ENCODE measurements at places on chromosomes 7 and 10. TPM values are rescaled to one million over a fixed set of nuclear protein-coding genes. Genes with fewer than 3 reads are reported as not detected.
A peak's percentile ranks its signal among the peaks of the same experiment; 100 is the strongest.

DNA sequence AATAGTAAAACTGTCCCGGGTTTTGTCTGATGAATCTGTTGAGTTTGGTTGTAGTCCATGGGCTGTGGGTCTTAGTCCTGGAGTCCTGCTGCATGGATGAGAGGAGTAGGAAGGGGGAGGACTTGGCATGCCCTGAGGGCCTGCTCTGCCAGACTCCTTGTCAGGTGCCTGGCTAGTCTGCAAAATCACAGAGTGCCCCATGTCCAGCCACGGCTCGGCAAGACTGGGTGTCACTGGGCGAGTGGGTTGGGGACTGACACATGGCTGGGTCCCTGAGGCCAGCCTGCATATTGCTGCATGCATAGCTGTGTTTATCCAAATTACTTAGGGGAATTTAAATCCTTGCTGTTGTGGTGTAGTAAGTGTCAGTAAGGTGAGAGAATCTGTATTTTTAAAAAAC, 9.7 kb downstream of the MINDY4 start:
- no peak overlapping the region for H3K27ac ChIP-seq
- no peaks in the 10 kb centered on the region for H3K4me1 ChIP-seq
- no peak overlapping the region for H3K4me3 ChIP-seq
- DNase-seq, result no peak

DNA sequence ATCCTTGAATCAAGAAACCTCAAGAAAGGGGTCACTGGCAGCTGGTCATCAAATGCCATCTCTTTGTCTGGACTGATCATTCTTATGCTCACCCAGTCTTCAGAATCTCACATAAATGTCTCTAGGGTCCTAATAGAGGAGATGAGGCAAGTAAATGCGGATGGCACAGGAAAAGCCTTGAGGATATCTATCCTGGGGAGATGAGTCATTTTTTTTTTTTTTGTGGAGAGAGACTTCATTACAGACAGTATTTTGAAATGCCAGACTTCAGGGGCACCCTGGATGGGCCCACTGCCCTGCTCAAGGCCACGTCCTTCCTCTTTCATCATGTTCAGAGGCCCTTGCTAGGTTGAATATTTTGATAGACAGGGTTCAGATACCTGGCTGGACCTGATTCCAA, 19.5 kb upstream of the PLPP4 start:
- H3K27ac ChIP-seq, result no peak overlapping the region
- H3K4me1 ChIP-seq, result no peaks in the 10 kb centered on the region
- H3K36me3 ChIP-seq, result no peaks in the 10 kb centered on the region

- no peak overlapping the region for H3K4me3 ChIP-seq
- H3K27me3 ChIP-seq, result peaks cover 6% of the 10 kb centered on the region
- no peak overlapping the region for H3K27ac ChIP-seq
Measured at GRCh38 chr10:22803261-22803885, 89.0 kb upstream of the PIP4K2A start.

SEMA4G gene
- total RNA-seq, result 1.1 TPM

DNA sequence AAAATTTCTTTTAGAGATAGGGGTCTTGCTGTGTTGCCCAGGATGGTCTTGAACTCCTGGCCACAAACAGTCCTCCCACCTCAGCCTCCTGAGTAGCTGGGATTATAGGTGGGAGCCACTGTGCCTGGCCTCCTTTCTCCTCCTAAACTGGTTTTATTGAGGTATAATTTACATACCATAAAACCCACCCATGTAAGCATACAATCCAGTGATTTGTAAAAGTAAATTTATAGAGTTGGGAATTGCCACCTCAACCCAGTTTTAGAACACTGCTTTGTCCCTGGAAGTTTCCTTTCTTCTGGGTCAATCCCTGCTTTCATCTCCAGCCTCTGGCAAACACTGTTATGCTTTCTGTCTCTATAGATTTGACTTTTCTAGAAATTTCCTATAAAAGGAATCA, 49.0 kb downstream of the CNNM2 start:
- H3K27me3 ChIP-seq, result no peaks in the 10 kb centered on the region
- H3K36me3 ChIP-seq, result no peaks in the 10 kb centered on the region
- H3K4me3 ChIP-seq, result no peak overlapping the region
- no peak overlapping the region for H3K27ac ChIP-seq
- DNase-seq, result no peak

TMEM236 gene
- 0.10 TPM for total RNA-seq

GPNMB gene
- not detected for total RNA-seq

FANK1 gene
- total RNA-seq, result 31.3 TPM

CTNNA3 gene
- total RNA-seq, result not detected

DNA sequence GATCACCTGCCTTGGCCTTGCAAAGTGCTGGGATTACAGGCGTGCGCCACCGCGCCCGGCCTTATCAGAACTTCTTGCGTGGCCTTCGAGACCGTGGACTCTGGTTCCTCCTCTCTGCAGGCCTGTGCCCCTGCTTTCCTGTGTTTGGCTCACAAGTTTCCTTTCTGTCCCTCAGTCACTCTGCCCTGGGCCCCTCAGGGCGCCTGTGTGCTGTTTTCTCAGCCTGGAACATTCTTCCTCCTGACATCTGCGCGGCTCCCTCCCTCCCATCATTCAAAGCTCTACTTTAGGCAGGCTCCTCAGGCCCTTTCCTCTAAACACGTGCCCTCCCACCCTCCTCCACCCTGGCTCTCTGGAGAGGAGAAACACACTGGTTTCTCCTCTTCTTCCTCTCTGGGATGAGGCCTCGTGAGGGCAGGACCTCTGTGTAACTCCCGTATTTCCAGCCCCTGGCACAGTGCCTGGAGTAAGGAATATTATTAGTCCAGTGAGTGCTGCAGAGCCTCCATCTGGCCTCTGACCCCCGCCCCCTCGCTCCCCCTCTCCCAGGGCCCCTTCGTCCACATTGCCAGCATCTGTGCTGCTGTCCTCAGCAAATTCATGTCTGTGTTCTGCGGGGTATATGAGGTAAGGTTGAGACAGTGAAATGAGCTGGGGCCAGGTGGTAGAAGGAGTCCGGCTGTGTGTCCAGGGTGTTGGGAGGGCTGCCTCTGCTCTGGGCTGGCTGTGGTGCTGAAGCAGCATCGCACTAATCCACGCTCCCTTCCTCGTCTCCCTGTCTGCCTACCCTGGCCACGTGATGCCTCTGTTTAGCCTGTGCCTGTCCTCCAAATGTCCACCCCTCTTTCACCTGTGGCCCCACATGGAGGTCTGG, 7.1 kb downstream of the CLCN1 start:
- no peaks in the 10 kb centered on the region for H3K27me3 ChIP-seq
- H3K27ac ChIP-seq, result no peak overlapping the region
- H3K36me3 ChIP-seq, result no peaks in the 10 kb centered on the region
- no peak for DNase-seq
- peaks cover 15% of the 10 kb centered on the region for H3K4me1 ChIP-seq

GRCh38 chr7:116465125-116465524, 34.4 kb upstream of the CAV2 start:
- H3K36me3 ChIP-seq, result no peaks in the 10 kb centered on the region
- DNase-seq, result no peak
- no peaks in the 10 kb centered on the region for H3K27me3 ChIP-seq

KIAA1217 gene
- total RNA-seq, result 0.10 TPM

PRSS2 gene
- total RNA-seq, result 0.52 TPM

DNA sequence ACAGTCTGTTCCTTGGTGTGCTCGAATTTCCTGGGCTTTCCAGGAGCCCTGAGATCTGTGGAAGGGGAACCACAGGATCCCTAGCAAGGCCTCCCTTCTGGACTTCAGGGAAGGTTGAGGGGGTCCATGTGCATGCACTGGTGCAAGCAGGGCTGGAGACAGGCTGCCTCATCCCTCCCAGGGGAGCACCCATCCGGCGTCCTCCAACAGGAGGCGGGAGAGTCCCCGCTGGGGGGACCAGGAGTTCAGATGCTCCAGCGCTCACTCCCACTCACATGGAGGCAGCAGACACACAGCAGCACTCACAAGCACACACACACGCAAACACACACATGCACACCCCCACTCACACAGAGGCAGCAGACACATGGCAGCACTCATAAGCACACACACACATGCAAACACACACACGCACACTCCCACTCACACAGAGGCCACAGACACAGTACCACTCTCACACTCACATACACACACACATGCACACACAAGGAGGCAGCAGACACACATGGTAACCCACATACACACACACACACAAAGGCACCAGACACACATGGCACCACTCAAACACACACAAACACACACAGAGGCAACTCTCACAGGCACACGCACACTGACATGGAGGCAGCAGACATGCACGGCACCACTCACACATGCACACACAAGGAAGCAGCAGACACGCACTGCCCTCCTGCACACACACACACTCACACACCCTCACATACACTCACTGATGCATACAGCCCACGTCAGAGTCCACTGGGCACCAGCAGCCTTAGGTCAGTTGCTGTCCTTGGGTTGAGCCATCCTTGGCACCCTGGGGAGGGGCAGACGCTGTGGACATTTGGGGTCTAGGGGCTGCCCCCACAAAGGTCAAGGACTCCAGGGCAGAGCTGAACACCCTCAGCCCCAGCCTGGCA, 247.0 kb upstream of the PPP2R2D start:
- no peak for DNase-seq
- H3K27ac ChIP-seq, result no peak overlapping the region
- no peaks in the 10 kb centered on the region for H3K4me1 ChIP-seq
- H3K4me3 ChIP-seq, result no peak overlapping the region
- H3K36me3 ChIP-seq, result no peaks in the 10 kb centered on the region

GRCh38 chr10:127506094-127506493, 43.0 kb upstream of the NPS start:
- no peaks in the 10 kb centered on the region for H3K36me3 ChIP-seq
- no peak overlapping the region for H3K27ac ChIP-seq
- H3K27me3 ChIP-seq, result no peaks in the 10 kb centered on the region
- DNase-seq, result no peak
- H3K4me1 ChIP-seq, result no peaks in the 10 kb centered on the region

GRCh38 chr7:155846156-155846555, 33.9 kb upstream of the SHH start:
- H3K4me3 ChIP-seq, result no peak overlapping the region
- H3K36me3 ChIP-seq, result no peaks in the 10 kb centered on the region
- H3K27me3 ChIP-seq, result no peaks in the 10 kb centered on the region
- H3K27ac ChIP-seq, result no peak overlapping the region
- no peak for DNase-seq

- peaks cover 63% of the 10 kb centered on the region for H3K27me3 ChIP-seq
- DNase-seq, result no peak
- no peaks in the 10 kb centered on the region for H3K36me3 ChIP-seq
Measured at GRCh38 chr7:27188386-27189294, 3.6 kb upstream of the HOXA11 start.

- H3K27me3 ChIP-seq, result no peaks in the 10 kb centered on the region
- DNase-seq, result no peak
- no peak overlapping the region for H3K4me3 ChIP-seq
- H3K4me1 ChIP-seq, result no peaks in the 10 kb centered on the region
Measured at GRCh38 chr7:53541475-53541874, 506.0 kb downstream of the POM121L12 start.

- DNase-seq, result peak; percentile 15
- no peak overlapping the region for H3K27ac ChIP-seq
- no peaks in the 10 kb centered on the region for H3K27me3 ChIP-seq
- no peaks in the 10 kb centered on the region for H3K36me3 ChIP-seq
- no peak overlapping the region for H3K4me3 ChIP-seq
Measured at GRCh38 chr10:1323951-1324350, 267.8 kb downstream of the WDR37 start.

DNA sequence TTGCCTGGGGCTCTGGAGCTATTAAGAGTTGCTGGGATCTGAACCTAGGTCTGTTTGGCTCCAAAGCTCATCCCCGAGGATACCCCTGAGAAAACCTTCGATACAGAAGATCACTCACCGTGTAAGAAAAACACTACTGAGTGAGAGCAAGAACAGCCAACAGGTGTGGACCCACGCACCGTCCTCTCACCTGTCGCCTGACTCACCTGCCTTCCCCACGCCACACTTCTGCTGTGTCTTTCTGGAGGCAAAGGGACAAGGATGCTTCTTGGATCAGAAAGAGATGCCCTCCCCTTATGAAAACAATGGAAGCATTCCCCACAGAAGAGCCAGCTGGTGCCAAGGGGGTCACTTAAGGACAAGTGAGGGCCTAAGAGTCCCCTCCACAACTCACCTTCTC, 46.7 kb downstream of the COL13A1 start:
- no peak overlapping the region for H3K27ac ChIP-seq
- peaks cover 5% of the 10 kb centered on the region for H3K27me3 ChIP-seq
- H3K4me1 ChIP-seq, result no peaks in the 10 kb centered on the region
- no peak overlapping the region for H3K4me3 ChIP-seq
- no peaks in the 10 kb centered on the region for H3K36me3 ChIP-seq

SPACDR gene
- total RNA-seq, result 3.7 TPM
